Muscle of leg (tissue), 16 donors: ENCODE measurements at places on chromosomes 11 and 22.
A peak's percentile ranks its signal among the peaks of the same experiment; 100 is the strongest.

GRCh38 chr11:72179804-72180396 is 12.0 kb upstream of the FOLR1 start:
- no peaks in the 10 kb centered on the region for H3K4me1 ChIP-seq
- no peak overlapping the region for H3K4me3 ChIP-seq
- H3K27ac ChIP-seq, result no peak overlapping the region
- H3K27me3 ChIP-seq, result peaks cover 3% of the 10 kb centered on the region
- no peak for DNase-seq

DNA sequence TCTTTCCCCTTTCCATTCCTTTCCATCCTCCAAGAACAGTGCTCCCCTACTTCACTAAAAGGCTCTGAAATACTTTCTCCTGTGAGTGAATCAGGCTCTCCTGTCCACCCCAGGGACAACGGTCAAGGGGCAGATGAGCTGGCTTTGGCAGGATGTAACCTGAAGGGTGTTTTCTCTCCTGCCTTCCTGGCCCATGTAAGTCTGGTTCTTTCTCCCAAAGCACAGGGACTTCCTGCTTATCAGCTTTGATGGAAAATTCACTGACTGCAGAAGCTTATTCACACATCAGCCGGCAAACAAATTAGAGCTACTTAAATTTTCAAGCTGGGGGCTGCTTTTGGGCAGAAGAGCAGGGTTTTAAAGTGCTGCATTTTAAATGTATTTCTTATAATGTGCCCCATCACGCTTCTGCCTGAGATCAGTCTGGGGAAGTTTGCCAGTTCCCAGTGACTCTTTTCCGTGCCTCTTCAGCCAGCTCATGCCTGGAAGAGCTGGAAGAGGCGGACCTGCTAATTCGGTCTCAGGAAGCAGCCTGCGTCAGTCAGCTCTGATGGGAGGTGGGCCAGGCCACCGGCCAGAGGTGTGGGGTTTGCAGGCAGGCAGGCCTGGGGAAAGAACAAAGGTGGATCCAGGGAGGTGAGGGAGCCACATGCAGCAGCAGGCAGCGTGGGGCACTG is 140.4 kb upstream of the TBCEL start:
- no peak overlapping the region for H3K4me3 ChIP-seq
- H3K27ac ChIP-seq, result no peak overlapping the region
- H3K4me1 ChIP-seq, result peaks cover 14% of the 10 kb centered on the region
- H3K27me3 ChIP-seq, result peaks cover 6% of the 10 kb centered on the region

DNA sequence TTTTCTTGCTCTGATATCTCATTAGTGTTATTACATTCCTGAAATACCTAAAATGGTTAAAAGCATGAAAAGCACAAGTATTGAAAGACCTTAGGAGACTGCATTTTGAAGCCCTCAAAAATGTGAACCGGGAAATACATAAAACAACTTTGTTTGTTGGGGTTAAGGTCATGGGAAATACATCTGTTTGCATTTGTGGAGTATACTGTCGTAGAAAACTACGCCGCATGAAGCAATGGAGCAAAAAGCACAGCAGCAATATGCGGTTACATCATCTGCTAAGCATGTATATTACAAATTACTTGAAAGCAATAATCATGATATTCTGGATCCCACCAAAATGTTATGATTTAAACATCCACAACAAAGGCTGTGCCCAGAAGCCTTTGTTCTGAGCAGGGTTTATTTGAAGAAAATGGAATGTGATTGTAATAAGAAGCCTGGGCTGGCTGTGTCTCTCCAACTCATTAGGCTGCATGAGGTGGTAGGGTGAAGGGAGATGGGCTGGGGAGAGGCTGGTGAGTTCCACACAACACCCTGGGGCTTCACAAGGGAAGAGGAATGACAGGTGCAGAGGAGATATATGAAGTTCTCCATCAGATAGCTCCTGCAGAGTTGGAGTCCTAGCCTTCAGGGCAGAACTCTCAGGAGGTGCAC is 64.7 kb upstream of the LIN7C start:
- peaks cover 4% of the 10 kb centered on the region for H3K4me1 ChIP-seq
- H3K4me3 ChIP-seq, result no peak overlapping the region
- H3K27ac ChIP-seq, result peak overlapping the region; percentile 1
- peak; percentile 80 for DNase-seq
- H3K27me3 ChIP-seq, result no peaks in the 10 kb centered on the region
- H3K36me3 ChIP-seq, result no peaks in the 10 kb centered on the region

DNA sequence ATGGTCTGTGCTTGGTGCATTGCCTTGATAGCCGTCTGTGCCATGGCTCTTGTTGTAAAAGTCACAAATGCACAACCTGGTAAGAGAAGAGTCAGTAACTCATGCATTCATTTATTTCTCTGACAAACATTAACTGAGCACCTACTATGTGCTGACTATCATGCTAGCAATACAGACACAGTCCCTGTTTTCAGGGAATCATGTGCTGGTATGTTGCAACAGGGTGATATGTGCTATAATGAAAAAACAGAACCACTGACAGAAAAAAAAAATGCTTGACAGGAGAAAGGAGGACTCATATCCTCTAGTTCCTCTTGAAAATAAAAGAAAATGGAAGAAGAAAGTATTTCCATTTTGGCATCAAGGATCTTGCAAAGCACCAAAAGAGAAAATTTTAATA is 34.5 kb upstream of the RAPSN start:
- no peak overlapping the region for H3K27ac ChIP-seq
- H3K4me3 ChIP-seq, result no peak overlapping the region
- peaks cover 69% of the 10 kb centered on the region for H3K36me3 ChIP-seq
- H3K27me3 ChIP-seq, result no peaks in the 10 kb centered on the region
- DNase-seq, result no peak

DNA sequence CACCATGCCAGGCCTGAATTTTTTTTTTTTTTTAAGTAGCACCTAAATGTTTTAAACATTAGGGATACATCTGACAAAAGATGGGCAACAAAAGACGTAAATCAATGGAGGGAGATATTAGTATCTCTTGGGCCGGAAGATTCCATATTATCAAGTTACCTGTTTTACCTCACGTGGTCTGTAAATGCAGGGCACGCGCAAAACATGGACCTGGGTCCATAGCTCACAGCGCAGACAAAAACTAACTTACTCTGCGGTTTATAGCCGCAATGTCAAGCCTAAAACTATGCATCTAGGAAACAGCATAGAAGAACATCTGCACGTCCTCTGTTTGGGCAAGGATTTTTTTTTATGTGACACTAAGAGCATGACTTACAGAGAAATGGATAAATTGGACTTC is 31.5 kb upstream of the PANX2 start:
- H3K4me3 ChIP-seq, result no peak overlapping the region
- no peaks in the 10 kb centered on the region for H3K36me3 ChIP-seq
- peaks cover 3% of the 10 kb centered on the region for H3K4me1 ChIP-seq

DNA sequence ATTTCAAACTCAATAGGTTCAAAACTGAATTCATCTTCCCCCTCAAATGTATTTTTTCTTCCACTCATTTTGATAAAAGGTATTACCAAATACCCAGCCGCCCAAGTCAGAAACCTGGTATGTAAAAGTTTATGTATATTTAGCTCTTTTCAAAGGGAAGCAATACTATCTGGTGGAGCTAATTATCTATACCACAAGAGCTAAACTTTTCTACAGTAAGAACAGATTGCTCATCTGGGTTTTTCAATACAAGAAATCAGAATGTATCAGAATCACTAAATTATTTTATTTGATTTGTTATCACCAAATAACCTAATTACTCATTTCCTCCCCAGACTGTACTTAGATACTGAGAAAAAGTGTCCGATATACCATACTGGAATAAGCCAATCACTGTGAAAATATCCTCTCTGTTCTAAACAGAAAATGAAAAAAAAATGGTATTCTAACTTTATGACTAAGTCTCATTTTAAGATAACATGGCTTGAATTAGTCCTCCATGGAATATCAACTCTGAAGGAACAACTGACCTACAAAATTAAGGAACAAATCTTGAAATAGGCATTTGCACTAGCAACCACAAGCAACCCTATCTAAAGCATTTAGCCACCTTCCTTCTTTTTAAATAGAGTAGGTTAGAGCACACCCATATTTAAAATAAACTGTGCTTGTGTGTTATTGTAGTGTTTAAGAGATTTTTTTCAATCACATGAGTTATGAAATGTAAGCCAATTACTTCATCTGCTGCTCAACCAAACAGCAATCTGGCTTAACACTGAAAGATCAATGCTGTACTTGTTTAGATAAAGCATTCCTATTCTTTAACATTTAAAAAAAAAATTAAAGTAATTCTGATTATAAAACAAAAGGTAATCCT is 35.0 kb downstream of the RDX start:
- DNase-seq, result no peak
- H3K27me3 ChIP-seq, result no peaks in the 10 kb centered on the region
- H3K27ac ChIP-seq, result no peak overlapping the region

DNA sequence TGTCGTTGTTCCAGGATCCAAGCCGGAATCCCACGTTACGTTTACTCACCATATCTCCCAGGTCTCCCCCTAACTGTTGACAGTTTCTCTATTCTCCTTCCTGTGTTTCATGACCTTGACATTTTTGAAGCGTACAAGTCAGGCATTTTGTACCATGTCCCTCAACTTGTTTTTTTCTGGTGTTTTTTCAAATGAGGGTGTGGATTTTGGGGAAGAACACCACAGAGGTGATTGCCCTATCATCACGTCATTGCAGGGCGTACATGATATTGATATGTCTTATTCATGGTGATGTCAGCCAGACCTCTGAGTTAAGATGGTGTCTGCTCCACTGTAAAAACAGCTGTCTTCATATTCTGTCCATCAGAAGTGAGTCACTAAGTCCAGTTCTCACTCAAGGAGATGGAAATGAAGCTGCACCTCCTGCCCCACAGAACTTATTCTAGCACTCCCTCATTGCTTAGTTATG is 28.3 kb upstream of the SOX10 start:
- no peaks in the 10 kb centered on the region for H3K27me3 ChIP-seq
- peaks cover 17% of the 10 kb centered on the region for H3K4me1 ChIP-seq
- no peak for DNase-seq
- no peak overlapping the region for H3K27ac ChIP-seq
